ENCODE measurements at places on chromosomes 12 and 14.

DNA sequence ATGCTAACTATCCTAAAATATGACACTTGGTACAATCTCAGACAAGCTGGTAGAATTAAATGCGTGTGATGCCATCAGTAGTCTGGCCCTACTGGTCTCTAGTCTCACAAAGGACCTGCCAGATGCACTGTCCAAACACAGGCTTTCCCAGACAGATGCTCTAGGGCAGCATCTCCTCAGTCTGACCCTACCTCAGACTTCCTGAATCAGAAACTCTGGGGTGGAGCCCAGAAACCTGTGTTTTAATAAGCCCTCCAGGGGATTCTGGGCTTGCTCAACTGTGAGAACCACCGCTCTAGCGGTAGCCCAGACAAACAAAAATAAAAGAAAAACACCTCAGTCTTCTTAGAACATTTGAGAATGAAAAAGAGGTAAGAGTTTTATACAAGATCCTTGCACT lies 48.0 kb downstream of the BDKRB1 start:
- DNase-seq = no peak

- no peak for DNase-seq
Measured at GRCh38 chr12:102950950-102951619, 6.4 kb upstream of the ASCL1 start.

DNA sequence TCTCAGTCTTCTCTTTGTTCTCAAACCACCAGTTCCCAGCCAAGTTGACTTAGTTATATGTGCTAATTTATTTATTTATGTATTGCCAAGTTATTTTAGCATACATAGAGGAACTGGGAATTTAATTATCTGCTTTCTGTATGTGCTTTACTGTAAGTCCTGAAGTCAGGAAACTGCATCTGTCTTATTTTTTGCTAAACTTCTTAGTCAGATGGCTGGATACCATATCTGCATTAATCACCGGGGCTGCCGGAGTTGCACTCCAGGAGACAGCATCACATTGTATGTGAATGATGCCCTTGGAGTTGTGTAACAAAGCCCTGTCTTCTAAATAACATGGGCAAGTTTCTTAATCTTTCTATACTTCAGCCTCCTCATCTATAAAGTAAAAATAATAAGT lies 96.2 kb downstream of the MON2 start:
- DNase-seq = peak; percentile 26

DNA sequence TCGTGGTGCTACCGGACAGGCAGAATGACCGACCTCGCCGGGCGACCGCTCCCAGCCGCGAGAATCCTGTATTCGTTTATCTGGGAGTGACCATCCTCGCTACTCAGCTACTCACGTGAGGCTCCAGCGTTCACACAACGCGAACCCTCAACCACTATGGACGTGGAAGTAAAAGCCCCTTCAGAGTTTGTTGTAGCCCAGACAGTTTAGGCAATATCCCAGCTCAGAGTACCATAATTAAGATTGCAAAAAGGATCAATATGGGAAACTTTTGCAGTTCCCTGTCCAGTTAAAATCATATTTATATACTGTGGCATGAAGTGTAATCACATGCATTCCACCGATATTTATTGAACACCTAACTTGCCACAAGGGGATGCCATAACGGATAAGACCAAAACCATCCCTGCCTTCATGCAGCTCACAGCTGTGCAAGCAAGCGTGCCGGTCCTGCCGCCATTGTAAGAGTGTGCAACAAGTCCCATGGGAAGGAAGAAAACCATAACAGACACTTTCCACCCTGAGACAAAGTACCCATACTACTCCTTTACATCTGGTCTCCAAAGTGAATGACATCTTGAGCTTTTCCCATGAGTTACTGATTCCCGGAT lies 938 bp upstream of the MAX start:
- DNase-seq = no peak

GRCh38 chr12:67727702-67728666 lies 79.4 kb downstream of the DYRK2 start:
- no peak for DNase-seq

DNA sequence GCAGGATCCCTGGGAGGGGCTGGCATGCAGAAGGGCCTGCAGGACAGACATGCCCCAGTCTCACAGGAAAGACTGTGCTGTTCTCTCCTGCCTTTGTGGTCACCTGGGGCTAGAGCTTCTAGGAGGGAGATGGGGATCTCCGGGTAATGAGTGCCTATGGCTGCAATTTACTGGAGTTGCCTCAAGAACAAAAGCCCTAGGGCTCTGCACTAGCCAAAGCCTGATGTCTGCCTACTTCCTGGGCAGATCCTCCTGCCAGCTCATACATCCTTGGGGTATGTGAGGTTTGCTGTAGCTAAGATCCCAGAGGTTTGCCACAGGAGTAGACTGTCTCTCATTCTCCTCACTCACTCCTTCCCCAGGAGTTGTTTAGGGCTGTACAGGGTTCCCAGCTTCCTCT lies 106.9 kb upstream of the PPFIA2 start:
- no peak for DNase-seq

DNA sequence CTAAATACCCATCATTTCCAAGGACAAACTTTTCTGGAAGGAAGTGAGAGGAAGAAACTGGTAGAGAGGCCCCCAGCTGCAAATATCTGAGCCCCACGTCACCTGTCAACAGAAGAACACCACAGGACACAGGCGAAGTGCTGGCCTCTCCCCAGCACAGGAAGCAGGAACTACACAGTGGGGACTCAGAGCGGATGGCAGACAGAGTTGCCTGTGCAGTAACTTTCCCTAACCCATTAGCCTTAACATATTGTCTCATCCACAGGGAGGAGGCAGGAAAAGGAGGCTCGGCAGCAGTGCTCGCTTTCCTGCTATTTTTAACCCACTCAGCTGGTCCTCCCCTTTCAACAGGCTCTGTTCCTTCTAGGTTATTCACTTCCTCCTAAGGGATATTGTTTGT lies 111.5 kb upstream of the TMPO start:
- no peak for DNase-seq

GRCh38 chr14:102594514-102595175 lies 2.2 kb downstream of the RCOR1 start:
- peak; percentile 73 for DNase-seq

DNA sequence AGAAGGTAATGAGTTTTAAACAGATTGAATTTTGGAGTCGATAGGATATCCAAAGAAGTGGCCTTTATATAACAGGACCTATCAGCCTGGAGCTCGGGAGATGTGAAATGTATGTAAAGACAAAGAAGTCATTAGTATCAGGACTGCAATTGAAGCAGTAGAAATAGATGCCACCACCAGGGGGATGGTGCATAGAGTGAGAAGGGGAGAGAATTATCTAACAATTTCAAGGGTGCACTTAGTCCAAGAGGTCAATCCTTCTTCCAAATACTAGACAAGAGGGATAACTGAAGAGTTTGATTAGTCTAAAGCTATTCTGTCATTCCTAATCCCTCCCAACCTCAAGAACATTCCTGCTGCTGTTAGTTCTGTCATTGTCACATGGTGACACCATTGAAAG lies 127.8 kb downstream of the CFAP54 start:
- no peak for DNase-seq

GRCh38 chr12:49684310-49684854 lies 22.8 kb downstream of the FMNL3 start:
- peak; percentile 62 for DNase-seq

- DNase-seq = no peak
Measured at GRCh38 chr12:130169256-130169655, 7.0 kb downstream of the FZD10 start.

DNA sequence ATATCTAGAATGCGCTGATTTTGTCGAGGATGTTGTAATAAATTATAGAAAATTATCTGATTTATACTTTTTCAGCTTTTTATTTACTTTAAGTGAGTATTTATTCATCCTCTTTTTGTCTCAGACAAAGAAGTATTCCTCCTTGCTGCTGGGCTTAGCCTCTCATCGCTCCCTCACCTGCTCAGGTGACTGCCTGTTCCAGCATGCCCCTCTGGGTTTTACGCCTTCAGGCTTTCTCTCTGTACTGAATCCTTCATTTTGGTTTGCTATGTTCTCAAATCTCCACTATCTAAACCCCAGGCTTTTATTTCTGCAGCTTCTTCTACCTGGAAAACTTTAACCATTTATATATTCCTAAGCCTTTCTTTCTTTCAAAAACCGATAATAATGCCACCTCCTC lies 1650.9 kb upstream of the SEL1L start:
- DNase-seq = no peak

GRCh38 chr12:107007411-107007810 lies 20.5 kb upstream of the MTERF2 start:
- DNase-seq = no peak

GRCh38 chr14:106733771-106734170 lies 1207.4 kb downstream of the TMEM121 start:
- no peak for DNase-seq

DNA sequence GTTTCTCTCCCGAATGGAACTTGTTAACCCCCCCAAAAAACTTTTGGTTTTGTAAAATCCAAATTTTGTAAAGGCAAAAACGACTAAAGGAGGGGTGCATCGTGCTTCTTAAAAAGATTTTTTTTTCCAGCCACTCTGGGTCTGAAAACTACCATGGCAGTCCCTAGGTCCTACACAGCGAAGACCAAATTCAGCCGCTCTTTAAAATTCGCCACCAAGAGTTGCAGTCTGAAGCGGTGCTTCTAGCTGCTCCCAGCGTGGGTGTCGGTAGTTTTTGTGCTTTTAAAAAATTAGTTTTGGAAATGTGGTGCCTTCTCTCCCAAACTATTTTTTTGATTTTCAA lies 873 bp upstream of the GSC start:
- DNase-seq = no peak

DNA sequence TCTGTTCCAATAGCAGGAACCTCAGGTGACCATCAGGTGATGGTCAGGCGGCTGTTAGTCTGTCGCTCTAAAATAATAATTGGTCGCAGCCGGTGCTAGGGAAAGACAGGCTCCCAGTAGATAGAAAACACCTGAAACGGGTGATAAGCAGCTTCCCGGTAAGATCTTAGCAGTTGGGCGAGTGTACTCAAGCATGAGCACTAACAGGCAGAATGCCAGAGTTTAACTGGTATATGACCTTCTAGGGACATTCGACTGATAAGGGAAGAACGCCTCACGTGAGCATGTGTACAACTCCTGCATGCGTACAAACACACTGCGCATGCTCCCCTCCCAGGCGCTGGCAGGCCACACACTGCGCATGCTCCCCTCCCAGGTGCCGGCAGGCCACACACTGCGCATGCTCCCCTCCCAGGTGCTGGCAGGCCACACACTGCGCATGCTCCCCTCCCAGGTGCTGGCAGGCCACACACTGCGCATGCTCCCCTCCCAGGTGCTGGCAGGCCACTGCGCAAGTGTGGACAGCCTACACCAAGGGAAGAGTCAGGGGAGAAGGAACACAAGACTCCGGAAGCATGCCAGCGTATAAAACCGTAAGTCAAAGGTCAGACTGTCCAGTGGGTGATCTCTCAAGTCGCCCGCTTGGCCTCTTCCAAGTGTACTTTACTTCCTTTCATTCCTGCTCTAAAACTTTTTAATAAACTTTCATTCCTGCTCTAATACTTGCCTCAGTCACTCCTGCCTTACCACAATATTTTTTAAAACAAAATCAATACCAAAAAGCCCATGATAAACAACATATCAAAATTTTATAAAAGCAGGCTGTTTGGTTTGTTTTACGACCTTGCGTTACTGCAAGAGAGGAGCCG lies 24.5 kb downstream of the GPRC5D start:
- no peak for DNase-seq

DNA sequence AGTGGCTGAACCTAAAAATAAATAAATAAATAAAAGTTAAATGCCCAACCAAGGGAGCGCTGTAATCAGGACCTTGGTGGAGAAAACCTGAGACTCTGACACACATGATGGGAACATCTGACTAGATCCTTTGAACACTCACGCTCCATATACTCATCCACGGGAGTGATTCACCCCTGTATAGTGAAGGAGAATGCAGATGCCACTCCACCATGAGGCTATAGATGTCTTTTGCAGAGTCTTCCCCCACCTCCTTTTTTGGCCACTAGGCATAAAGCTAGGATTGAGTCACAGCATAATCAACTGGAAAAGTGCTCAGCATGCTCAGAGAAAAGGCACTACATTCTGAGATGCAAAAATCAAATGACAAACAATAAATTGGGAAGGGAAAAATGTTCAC lies 19.0 kb downstream of the ADAM20 start:
- peak; percentile 44 for DNase-seq

- DNase-seq = peak; percentile 75
Measured at GRCh38 chr12:57370696-57371095, 60.1 kb downstream of the R3HDM2 start.

- no peak for DNase-seq
Measured at GRCh38 chr14:21723431-21724045, 49.9 kb upstream of the OR4E1 start.

GRCh38 chr12:123762715-123763052 lies 583 bp downstream of the DNAH10 start:
- DNase-seq = no peak

DNA sequence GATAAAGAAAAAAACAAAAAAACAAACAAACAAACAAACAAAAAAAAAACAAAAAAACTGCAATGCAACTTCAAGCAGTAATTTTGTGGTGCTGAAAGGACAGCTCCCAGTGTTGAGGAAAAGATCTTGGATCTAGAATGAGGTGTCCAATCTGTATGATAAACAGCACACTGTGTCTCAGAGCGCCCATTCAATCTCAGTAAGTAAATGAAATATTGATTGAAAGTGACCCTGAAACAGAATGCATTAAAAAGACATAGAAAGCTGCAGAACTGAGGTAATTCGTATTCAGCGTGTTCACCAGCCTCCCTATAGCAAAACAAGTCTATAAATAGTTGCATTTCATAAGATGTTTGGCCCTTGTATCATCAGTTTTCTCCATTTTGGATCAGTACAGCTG lies 153.0 kb downstream of the NOVA1 start:
- DNase-seq = no peak

GRCh38 chr12:13167226-13167625 lies 29.3 kb upstream of the EMP1 start:
- peak; percentile 49 for DNase-seq

DNA sequence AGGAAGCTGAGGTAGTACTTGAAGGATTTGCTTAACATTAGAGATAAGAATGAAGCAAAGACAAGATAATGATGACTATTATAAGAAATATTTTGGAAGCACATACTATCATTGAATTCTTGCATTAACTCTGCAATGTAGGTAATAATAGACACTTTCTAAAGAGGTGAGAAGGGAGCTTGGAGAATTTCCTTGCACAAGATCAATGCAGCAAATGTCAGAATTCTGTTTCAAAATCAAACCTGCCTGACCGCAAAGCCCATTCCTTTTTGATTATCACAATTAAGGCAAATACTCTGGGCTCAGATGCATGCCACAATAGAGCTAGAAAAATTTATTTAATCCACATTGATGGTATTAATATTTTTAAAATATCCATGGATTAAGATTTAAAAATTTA lies 50.4 kb upstream of the RIC8B start:
- DNase-seq = no peak

- peak; percentile 67 for DNase-seq
Measured at GRCh38 chr14:89767861-89768268, 186.7 kb downstream of the EFCAB11 start.

DNA sequence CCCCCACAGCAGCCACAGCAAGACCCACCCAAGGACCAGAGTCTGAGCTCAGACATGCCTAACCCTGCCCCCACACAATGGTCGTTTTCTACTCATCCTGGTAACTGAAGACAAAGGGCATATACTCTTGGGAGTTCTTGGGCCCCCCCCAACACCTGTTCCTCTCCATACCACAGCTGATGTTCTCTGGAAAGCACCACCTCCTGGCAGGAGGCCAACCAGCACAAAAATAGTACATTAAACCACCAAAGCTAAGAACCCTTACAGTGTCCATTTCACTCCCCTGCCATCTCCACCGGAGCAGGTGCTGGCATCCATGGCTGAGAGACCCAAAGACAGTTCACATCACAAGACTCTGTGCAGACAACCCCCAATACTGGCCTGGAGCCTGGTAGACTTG lies 80.6 kb upstream of the DAAM1 start:
- DNase-seq = no peak

GRCh38 chr12:27747111-27747820 lies 32.8 kb upstream of the KLHL42 start:
- no peak for DNase-seq

Data from EH (cell line).